ENCODE measurements at places on chromosomes 11 and 22.

- peak; percentile 16 for DNase-seq
Measured at GRCh38 chr11:124586238-124586860, 16.6 kb downstream of the OR8A1 start.

DNA sequence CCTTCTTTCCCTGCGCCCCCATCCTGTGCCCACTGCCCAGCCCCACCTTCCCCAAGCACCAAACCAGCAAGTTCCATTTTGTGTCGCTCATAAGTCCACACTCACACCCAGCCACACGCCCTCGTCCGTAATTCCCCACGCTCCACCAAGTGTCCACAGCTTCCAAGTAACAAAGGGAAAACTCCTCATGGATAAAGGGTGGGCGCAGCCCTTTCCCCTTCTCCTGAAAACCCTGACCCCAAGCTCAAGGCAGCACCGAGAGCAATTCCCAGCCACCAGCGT, 458 bp downstream of the FXYD6 start:
- DNase-seq, result no peak

DNA sequence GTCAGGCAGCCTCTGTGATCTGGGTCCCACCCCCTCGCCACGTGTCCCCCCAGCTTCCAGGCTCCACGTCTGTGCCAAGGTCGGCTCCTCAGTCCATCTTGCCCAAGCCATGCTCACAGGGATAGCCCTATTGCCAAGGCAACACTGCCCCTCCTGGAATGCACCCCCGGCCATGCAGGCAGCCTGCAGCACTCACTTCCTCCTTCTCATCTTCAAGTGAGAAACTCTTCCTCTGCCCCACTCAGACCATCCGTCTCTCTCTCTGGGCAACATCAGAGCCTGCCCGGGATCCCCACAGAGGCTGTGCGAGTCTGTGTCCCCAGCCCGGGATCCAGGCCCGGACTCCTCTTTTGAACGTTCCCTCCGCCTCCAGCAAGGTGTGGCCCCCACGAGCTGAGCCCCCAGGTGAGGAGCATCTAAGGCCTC, 852.3 kb downstream of the BRD1 start:
- no peak for DNase-seq

GRCh38 chr11:35237351-35237750, 98.4 kb downstream of the CD44 start:
- no peak for DNase-seq

DNA sequence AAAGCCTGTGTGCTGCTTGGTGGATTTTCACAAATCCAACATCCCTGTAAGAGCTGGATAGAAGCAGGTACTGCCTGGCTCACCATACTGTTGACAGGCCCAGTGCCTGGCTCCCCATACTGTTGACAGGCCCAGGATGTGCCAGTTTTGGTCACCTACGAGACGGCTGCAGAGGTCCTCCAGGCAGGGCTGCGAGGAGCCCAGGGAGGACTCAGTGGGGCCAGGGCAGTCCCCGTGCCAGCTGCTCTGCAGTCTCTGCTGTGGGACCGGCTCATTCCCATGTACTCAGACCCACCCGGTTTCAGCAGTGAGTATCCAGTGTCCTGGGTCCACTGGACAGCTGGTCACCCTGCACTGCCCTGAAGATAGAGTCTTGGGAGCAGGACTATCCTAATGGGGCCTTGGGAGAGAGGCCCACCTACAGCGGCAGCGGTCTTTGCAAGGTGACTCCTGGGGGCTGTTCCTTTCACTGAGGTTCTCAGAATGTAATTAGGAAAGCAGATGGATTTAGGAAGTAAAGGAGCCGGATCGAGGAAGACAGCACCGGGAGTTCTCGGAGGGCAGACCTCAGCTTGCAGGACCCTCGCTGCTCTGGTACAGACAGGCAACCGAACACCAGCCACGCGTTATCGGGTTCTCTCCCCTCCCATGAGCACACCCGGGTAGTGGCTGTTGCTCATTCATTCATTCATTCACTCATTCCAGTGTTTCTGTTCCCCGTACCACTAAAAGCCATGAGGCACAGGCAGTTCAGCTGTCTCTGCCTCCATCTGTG, 106.1 kb downstream of the CTTN start:
- no peak for DNase-seq

GRCh38 chr11:123191939-123192338, 3.1 kb downstream of the CLMP start:
- DNase-seq, result no peak

- no peak for DNase-seq
Measured at GRCh38 chr22:30225220-30225927, 21.2 kb downstream of the LIF start.

GRCh38 chr11:103958475-103959215, 77.8 kb upstream of the DDI1 start:
- no peak for DNase-seq

DNA sequence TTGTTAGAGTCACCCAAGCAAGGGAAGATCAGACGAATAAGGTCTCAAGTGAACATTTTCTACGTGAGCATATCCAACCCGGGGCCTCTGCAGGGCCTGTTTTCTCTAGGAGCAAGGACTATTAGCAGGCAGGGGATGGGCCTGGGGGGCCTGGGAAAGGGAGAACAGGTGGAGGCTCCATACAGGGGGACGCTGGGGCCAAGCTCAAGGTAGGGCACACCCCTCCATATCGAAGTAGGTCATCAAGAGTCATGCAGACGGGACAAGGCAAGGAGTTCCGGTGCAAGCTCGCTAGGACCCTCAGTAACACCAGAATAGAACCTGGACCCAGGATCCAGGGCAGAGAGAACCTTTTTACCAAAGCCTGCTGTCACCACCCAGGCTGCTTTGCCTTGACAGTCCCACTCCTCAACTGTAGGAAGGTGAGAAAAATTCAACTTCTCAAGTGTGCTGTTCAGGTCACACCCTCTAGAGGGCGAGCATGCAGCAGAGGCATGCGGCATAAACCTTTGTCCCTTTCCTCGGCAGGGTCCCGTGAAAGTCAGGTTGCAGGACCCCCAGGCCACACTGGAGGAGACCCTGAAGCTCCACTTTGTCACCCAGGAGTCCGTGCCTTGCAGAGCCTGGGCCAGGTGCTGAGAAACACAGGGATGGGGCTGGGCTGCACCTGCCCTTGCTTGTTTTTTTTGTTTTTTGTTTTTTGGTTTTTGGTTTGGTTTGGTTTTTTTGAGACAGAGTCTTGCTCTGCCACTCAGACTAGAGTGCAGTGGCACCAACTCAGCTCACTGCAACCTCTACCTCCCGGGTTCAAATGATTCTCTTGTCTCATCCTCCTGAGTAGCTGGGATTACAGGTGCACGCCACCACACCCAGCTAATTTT, 8.6 kb upstream of the APOBEC3B start:
- peak; percentile 42 for DNase-seq

DNA sequence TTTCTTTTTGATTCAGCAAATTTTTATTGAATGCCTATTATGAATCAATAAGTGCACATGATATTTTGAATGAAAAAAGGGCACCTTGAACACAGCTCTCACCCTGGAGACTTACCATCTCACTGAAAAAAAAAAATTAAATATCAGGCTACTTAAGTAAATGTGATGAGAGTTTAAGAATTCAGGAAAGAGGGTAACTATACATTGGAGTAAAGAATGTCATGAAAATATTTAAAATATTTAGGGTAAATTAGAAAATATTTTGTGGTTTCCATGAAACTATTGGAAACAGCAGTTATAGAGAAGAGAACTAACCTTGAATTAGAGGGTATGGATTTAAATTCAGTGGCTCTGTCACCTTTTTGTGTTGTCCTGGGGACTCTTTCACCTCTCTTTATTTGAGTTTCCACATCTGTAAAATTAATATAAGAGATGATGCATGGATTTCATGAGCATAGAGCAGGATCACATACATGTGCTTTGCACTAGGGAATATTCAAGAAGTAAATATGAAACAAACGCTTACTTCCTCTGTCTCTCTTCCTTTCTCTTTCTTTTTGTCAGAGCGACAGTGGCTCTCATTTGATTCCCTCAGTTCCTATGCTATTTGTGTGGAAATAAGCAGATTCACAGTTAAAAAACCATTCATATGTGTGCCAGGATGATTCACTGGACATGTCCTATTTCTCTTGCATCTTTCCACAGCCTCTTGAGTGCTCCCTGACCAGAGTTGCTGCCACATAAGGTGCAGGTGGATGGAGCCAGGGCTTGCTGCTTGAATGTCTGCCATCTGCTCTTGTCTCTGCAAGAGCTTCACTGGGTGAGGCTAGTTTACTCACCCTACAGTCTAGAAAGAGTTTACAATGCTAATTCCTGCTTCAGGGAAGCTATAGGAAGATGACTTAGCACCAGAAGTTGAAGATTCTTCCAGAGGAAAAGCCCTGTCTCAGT, 533.1 kb downstream of the ETS1 start:
- no peak for DNase-seq

- no peak for DNase-seq
Measured at GRCh38 chr11:62540804-62541701, 5.6 kb downstream of the AHNAK start.

DNA sequence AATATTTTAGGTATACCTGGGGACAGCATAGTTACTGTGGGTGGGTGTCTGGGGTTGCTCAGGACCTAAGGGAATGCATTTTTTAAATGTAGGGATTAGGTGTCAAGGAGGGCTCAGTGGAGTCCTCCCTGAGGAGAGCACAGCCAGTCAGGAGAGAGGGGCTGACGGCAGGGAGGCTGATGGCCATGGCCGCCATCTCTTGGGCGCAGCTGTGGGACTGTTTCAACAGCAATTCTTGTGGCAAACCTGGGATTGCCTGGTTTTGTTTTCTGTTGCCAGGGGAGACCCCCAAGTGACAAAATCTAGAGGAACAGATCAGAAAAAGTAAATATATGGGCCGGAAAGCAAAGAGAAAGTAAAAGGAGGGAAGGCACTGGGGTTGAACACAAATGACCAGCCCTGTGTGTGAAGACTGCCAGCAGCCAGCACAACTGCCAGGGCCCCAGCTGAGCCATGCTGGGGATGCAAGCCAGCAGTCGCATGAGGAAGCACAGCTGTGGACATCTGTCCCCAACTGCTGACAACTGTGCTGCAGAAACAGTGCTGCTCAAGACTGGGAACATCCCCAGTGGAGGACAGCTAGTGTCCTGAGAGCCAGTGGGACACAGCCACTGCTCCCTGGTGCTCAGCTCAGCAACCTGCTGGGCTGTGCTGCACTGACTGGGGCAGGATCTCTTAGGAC, 10.5 kb downstream of the MIF start:
- DNase-seq, result no peak

DNA sequence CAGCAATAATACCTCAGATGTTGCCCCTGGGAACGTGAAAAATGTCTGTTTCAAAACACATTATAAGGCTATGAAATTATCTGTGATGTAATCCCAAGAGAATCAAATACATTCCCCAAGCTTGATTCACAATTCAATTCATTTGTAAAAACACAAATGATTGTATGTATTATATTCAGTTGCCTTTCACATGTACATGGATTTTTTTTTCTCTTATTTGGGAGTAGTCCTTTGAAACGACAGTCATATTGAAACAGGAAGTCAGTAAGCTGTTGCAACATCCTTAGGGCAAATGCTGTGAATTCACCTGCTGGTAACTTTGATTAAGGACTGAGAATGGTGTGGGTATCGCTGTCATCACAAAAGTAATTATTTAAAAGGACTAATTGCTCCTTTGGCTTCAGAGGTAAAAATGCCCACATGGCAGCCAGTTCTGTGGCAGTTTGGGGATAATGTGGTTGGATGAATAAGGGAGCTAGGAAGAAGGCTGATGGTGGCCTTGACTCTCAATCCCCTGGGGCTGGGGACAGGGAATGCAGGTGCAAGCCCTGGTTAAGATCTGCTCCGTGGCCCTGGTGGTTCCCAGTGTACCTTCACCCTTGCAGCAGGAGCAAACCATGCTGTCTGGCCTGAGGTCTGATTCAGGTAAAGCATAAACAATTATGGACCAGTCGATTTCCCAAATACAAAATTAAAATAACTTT, 13.2 kb downstream of the EHF start:
- DNase-seq, result no peak

DNA sequence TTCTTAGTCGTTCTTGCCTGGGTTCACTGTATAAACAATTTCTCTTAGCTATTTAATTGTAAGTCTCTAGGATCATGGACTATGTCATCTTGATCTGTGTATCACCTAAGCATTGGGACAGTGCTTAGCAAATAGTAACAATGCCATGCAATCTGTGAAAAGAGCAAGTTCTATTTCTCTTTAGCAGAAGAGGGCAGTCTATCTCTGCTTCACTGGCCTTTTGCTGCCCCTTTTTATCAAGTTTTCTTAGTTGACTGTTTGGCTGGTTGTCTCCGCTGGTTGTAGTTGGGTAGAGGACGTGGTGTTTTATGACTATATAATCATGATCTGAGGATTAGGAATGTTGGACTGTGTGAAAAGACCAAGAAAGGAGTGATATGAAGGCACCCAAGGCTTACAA, 315.0 kb downstream of the JRKL start:
- no peak for DNase-seq

GRCh38 chr11:3859373-3859881, 4.0 kb downstream of the STIM1 start:
- DNase-seq, result no peak

- no peak for DNase-seq
Measured at GRCh38 chr11:117818041-117818873, 6.3 kb downstream of the FXYD2 start.

DNA sequence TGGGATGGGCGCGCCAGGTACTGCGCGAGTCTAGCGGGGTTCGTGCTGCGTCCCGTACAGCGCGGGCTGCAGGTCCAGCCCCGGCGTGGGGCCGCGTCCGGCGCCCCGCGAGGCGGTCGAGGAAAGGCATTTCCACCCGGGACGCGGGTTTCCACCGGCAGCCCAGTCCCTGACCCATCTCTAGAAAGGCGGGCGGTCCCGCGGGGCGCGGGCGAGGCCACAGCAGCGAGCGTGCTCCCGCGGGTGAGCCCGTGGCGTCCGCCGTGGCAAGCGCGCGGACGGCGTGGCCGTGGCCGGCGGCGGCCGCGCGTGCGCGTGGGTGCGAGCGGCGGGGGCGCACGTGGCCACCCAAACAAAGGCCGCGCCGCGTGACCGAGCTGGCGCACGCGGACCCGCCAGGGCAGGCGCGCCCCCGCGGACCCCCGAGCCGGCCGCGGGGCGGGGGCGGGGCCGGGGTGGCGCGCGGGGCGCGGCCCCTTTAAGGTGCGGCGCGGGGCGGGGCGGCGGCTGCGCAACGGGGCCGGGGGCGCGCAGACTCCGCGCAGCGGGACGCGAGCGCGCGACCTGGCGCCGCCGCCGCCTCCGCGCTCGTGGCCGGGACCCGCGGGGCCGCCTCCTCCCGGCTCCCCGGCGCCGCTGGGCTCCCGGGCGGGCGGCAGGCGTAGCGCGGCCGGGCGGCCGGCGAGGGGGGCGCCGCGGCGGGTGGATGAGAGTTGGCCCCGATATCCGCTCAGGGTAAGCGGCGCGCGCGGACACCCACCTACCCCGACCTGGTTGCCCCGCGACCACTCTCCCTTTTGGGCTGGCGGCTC, 39.3 kb upstream of the CELSR1 start:
- DNase-seq, result peak; percentile 45

- DNase-seq, result no peak
Measured at GRCh38 chr11:73196576-73196975, 21.5 kb upstream of the P2RY2 start.

Measured in activated CD4-positive, alpha-beta T cell treated with anti-CD3 and anti-CD28 coated beads for 1 hour (primary cell).